ENCODE measurements at places on chromosomes 3 and 15.

DNA sequence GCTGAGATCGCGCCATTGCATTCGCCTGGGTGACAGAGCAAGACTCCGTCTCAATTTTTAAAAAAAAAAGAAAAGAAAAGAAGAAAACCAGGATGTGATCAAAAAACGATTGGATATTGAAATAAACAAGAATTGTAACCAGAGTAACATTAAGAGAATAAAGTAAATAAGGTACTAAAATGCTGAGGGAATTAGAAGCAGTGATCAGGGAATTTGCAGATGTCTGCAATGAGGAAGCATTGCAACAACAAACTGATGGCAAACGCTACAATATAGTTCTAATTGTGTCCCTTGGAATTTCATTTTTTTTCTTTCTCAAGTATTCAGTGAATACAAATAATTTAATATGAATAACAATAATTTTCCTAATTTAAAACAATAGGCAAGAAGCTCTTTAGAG lies 1077.5 kb downstream of the TBL1XR1 start:
- no peak for DNase-seq

- DNase-seq, result no peak
Observed at GRCh38 chr15:92306663-92307062, 87.0 kb upstream of the ST8SIA2 start.

GRCh38 chr3:172096881-172097420 lies 57.6 kb downstream of the FNDC3B start:
- no peak for DNase-seq

- no peak for DNase-seq
Observed at GRCh38 chr3:170244576-170244975, 22.4 kb downstream of the PRKCI start.

DNA sequence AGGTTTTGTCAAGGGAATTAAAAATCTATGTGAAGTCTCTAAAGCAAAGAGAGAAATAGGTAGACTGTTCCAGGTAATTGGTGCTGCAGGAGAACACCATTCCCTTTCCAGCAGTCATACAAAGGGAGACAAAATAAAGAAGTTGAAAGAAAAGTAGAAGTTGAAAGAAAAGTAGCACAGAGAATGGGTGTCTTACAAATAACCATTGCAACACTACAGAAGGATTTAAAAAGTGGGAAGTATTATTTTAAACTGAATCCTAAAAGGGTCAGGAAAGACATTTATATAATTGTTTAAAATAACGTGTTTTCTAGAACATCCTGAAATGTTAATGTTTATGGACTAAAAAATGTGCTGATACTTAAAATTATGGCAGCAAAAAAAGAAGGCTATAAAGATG lies 223.8 kb downstream of the RSRC1 start:
- DNase-seq, result no peak

DNA sequence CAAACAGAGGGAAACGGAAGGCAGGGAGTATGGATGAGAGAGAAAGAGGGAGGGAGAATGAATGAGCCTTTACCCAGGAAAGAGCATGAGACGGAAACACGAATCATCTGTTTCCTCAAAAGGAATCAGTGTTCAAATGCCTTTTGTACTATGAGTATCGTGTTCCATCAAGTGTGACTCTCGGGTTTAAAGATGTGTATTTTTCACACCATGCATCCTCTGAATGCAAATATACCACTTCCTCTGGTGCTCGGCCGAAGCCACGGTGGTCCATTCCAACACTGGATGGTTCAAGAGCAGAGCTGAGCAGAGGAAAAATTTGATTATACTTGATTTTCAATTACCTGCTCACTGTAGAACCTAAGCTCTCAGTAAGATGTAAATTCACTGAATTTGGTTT lies 505.1 kb downstream of the MECOM start:
- DNase-seq, result no peak

DNA sequence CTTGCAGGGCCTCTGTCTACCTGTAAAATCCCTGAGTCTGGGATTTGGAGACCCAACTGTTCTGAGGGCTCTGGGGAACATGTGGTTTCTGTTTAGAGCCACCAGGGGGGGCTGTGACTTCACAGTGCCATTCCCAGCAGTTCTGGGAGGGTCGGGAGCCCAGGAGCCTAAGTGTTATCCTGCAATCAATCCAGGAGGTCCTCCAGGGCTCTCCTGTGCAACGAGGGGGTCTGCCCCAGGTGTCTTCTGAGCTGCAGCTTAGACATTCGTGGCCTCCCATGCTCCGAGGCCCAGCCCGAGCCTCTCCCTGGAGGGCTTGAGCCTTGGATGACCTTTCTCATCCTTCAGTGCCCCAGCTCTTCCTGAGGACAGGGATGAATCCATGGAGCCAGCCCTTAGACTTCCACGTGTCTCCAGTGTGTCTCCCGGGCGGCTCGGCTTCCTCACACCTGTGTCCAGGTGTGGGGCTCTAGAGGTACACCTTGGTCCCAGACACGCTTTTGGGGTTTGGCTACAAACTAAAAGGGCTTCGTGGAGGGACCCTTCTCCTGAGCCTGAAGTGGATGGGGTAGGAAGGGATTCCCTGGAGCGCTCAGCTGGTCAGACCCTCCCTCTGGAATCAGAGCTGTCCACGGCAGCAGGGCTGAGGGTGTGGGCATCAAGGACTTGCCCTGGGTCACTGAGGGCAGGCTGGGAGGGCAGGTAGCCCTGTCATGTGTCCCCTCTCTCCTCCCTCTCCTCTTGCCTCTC lies 20.3 kb upstream of the ABTB1 start:
- peak; percentile 69 for DNase-seq

GRCh38 chr3:173958805-173959204 lies 561.3 kb downstream of the NLGN1 start:
- no peak for DNase-seq

- DNase-seq, result no peak
Observed at GRCh38 chr3:124351430-124352148, 359.7 kb upstream of the ROPN1 start.

DNA sequence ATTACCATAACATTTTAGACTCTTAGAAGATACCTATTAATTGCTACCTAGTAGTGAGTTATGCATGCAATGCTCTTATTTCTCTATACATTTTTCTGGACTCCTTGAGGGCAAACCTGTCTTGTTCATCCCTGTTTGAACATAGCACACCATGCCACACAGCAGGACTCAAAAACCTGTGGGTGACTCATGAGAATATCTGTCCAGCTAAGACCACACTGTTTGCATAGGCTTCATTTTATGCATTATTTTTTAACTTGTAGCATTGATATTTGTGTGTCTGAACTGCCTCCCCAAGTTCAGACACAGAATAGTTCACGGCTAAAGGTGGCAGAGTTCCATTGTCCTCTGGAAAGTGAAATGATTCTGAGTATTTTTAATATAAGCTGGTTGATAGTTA lies 1.8 kb downstream of the LMCD1 start:
- no peak for DNase-seq

- no peak for DNase-seq
Observed at GRCh38 chr15:100571592-100572167, 30.3 kb downstream of the LINS1 start.

GRCh38 chr3:46012246-46012645 lies 15.0 kb downstream of the XCR1 start:
- no peak for DNase-seq

- DNase-seq, result no peak
Observed at GRCh38 chr3:59854061-59854709, 804.4 kb upstream of the CFAP20DC start.

GRCh38 chr3:128875556-128876120 lies 3.8 kb upstream of the ACAD9 start:
- DNase-seq, result peak; percentile 77

GRCh38 chr3:39096775-39097174 lies 10.7 kb downstream of the GORASP1 start:
- no peak for DNase-seq

- no peak for DNase-seq
Observed at GRCh38 chr3:195388380-195388779, 54.4 kb downstream of the ACAP2 start.

DNA sequence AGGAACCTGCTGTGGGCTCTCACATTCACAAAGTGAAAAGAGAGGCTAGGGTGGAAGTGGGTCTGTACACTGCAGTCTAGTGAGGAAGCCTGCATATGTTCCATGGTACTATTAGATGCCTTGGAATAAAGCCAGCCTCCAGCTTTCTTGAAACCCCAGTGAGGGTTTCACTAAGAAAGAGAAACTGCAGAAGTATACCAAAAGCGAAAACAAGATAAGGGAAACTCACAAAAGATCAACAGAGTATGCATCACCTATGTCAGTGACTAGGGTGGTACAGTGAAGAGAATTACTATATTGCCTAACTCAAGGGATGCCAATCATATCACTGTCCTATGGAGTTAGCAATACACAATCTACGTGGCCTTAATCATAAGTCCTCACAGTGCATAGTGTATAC lies 212.5 kb upstream of the GADL1 start:
- no peak for DNase-seq

DNA sequence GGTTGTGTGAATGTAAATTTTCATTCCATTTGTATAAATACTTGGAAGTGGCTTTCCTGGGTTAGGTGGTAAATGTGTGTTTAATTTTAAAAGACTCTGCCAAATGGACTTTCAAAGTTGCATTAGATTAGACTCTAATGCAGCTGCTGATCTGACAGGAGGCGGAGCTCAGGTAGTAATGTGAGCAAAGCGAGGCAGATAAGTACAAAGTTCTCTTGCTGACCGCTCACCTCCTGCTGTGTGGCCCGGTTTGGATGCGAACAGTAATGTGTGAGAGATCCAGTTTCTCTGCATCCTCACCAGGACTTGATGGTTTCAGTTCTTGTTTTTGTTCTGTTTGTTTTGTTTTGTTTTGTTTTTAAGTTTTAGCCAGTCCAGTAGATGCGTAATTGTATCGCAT lies 34.9 kb upstream of the GABRA5 start:
- no peak for DNase-seq

DNA sequence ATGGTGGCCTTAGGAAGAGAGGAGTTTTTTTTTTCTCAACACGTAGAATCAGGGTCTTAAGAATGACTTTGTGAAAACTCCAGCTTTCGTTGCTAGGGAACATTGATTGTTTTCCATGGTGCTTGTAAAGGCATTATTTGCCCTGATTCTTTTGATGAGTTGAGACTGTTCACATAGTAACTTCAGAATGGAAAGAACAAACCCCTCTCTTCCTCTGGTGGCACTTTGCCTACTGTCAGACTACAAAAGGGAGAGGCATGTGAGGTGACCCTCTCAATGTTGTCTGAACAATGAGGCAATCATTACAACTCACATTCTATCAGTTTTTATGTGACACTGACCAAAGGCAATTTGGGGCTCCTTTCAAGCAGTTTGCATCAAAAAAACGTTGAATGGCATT lies 477.8 kb downstream of the FGF12 start:
- no peak for DNase-seq

DNA sequence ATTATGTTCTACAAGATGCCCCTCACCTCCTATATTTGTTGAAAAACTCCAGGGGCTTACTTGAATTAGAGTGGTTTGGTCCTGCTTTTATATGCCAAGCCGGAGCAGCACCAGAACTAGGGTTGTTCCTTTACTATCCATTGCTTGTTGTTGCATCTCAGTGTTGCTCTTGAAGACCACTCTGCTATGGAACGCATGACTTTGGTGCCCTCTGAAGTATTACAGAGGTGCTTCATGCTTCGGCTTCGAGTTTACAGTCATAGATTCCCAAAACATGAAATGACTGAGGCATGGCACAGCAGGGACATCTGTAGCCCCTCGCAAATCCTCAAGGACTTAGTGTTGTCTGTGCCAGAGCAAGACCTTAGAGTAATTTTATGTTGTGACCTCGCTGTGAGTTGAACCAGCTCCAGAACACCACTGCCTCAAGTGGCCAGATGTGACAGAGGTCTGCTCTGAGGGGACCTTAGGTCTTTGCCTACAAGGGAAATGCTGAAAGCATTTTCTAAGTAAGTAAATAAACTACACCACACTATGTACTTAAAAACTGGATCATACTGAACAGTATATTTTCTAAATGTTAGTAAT lies 67.2 kb upstream of the SIAH2 start:
- no peak for DNase-seq

All from activated CD8-positive, alpha-beta memory T cell treated with anti-CD3 and anti-CD28 coated beads for 24 hours (primary cell).